EL (cell line): ENCODE measurements at places on chromosomes 7 and 10.

DNA sequence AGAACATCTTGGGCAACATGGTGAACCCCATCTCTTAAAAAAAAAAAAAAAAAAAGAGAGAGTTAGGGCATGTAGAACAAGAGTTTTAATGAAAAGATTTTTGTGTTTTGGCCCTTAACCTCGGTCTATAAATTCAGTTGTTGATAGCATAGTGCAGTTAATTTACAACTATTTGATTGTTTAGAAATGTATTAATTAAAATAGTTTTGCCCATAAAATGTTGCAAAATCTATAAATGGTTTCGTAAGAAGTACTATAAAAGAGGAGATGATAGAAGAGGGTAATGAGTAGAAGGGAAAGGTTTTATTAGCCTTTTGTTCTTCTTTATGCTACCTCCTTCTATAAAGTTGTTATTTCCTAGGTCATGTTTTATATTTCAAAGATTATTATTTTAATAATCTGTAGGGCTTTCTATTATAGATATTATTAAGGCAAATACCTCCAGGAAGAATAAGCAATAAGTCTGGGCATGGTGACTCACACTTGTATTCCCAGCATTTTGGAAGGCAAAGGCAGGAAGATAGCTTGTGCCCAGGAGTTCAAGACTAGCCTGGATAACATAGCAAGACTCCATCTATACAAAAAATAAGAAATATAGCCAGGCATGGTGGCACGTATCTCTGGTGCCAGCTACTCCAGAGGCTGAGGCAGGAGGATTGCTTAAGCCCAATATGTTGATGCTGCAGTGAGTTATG is 73.3 kb downstream of the MCU start:
- DNase-seq = peak; percentile 30

- no peak for DNase-seq
These were observed 31.0 kb upstream of the LAMB1 start for GRCh38 chr7:108033776-108034497.

GRCh38 chr10:69490876-69491275 is 39.6 kb downstream of the TSPAN15 start:
- DNase-seq = no peak

DNA sequence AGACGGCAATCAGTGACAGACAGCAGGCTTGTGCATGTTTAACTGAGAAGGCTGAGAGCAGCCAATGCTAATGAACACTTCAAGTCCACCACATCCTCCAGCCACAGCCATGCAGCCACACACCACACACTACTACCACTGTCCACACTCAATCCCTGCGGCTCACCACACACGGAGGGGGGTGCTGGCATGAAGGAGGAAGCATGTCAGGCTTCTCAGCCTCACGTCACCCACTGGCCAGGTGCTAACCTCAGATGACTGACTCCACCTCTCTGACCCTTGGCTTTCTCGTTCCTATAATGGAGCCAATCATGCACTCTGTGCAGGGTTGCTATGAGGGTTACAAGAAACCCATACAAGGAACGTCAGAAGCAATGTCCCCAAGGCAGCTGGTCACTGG is 165.4 kb upstream of the RNF32 start:
- no peak for DNase-seq

GRCh38 chr10:123274306-123275135 is 120.3 kb downstream of the BUB3 start:
- no peak for DNase-seq
